ENCODE measurements at places on chromosomes 3 and 15.
A peak's percentile ranks its signal among the peaks of the same experiment; 100 is the strongest.

DNA sequence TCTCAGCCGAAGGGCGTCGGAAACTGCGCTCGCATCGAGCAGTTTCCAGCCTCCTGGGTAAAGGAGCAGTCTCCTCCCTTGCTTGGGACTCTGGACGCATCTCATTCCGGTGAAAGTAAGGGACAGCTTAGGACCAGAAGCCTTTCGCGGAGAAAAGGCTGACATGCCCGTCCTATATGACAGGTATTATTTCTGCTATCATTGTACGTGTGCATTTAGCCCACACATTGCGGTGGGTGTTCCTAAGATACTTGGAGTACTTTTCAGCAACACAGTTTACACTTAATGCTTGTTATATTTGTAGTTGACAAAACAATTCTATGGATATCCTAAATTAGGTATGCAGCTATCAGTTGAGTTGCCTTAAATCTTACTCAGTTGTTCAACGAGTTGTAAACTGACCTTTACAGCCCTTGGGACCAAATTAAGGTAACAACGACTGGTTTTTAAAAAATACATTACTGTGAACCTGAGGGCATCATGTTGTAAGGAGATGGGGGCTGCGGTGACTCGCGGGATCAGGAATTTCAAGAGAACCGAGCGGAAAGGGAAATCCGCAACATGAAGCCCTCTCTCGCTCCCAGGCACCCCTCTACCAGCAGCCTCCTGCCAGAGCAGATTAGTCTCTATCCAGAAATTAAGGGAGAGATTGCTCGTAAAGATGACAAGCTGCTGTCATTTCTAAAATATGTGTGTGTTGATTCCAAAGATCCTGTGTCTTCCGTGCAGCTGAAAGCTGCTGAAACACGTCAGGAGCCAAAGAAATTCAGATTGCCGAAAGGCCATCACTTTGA lies 632 bp upstream of the COPS2 start:
- no peak for DNase-seq

GRCh38 chr3:49397470-49397869 lies 14.3 kb downstream of the RHOA start:
- no peak for DNase-seq

DNA sequence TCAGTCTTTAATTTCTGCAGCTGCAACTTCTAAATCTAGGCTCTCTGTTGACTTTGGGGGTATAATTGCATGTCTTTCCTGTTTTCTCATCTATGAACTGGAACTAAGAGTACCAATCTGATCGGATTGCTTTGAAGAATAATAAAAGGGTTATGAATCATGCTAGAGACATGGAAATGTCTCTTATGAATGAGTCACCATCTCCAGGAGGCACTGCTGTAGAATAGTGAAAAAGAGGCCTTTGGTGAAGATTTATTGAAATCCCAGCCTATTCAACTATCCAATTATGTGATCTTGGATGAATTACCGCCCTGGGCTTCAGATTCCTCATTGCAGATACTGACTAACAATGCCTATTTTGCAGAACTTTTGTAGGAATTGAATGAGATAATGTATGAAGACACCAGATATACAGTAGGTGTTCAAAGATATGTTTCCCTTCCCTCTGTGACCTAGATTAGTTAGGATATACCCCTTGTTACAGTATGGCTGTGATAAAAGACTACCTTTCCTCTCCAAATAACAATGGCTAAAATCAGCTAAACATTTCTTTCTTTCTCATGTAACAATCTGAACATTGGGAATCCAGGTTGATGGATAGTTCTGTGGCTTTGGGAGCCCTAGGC lies 11.5 kb upstream of the CMTM8 start:
- no peak for DNase-seq

- DNase-seq: no peak
Measured at GRCh38 chr3:134447351-134447750, 38.4 kb downstream of the ANAPC13 start.

GRCh38 chr3:58597770-58598310 lies 20.6 kb upstream of the FAM107A start:
- no peak for DNase-seq

GRCh38 chr3:61701011-61701410 lies 139.6 kb downstream of the PTPRG start:
- no peak for DNase-seq

- no peak for DNase-seq
Measured at GRCh38 chr3:102896851-102897621, 462.2 kb downstream of the ZPLD1 start.

DNA sequence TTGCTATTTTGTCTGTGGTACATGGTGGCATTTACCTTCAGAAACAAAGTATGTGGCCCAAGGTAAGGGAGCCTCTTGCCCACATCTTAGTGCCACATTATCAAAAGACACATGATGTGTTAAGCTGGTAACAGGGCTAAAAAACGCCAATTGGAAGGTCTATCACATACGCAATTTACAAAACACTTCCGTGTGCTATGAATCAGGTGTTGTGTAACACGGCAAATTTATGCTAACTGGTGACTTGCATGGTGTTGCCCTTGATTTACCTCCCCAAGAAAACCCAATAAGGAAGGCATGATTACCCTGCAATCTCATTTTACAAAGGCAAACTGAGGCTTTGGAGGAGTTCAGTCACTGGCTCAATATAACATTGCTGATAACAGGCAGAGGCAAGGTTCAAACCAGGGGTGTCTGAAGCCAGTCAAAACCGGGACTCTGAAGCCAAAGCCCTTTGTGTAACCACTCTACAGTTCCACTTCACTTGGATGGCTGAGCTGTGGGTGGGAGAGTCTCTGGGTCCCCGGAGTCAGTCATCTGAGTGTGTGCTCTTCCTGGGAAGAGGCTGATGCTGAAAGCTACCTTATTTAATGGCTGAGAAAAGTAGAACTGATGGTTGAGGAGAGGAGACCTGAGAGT lies 103.9 kb upstream of the BCL6 start:
- DNase-seq: peak; percentile 31

- no peak for DNase-seq
Measured at GRCh38 chr15:74903676-74904075, 3.0 kb downstream of the FAM219B start.

- peak; percentile 78 for DNase-seq
Measured at GRCh38 chr3:17023006-17023664, 138.4 kb downstream of the PLCL2 start.

GRCh38 chr3:82610236-82610635 lies 848.8 kb upstream of the GBE1 start:
- no peak for DNase-seq

- DNase-seq: no peak
Measured at GRCh38 chr3:154510780-154511179, 80.8 kb upstream of the GPR149 start.

GRCh38 chr3:182738583-182739411 lies 54.5 kb upstream of the ATP11B start:
- DNase-seq: no peak

- DNase-seq: no peak
Measured at GRCh38 chr3:126389794-126390146, 4.9 kb upstream of the CFAP100 start.

GRCh38 chr3:129824926-129825541 lies 68.5 kb downstream of the TMCC1 start:
- peak; percentile 68 for DNase-seq

- no peak for DNase-seq
Measured at GRCh38 chr15:101188637-101189408, 63.0 kb downstream of the CHSY1 start.

- peak; percentile 93 for DNase-seq
Measured at GRCh38 chr3:188687389-188687788, 484.4 kb upstream of the TPRG1 start.

GRCh38 chr15:92958105-92958504 lies 58.0 kb downstream of the CHD2 start:
- peak; percentile 79 for DNase-seq

DNA sequence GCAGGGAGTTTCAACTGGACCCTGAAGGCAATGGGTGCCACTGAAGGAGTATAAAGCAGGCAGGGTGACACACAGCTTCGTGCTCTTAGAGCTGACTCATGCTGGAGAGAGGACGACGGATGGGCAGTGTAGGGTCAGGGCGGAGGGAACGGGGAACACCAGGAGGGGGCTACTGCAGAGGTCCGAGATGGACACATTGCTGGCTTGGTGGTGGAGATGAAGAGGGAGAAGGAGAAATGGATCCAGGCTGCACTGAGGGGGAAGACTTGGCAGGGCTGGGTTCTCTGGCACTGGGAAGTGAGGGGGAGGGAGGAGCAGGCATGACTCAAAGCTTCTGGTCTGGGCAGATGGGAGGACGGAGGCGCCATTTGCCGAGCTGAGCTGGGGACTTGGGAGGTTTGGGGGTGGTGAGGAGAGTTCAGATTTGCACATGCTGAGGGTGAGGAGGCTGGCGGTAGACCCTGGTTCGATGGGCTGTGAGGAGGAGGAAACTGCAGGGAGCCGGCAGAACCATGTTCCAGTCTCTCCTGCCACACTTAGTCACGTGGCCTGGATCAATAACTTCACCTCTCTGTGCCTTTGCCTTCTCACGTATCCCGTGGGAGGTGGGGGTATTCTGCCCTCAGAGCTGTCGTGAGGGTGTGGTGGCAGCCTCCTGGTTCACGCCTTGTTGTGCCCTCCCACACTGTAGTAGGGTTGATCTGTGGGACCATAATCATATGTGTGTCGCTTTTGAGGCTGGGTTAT lies 4.6 kb upstream of the KCTD6 start:
- peak; percentile 80 for DNase-seq

GRCh38 chr15:28024889-28025250 lies 74.2 kb downstream of the OCA2 start:
- DNase-seq: no peak

GRCh38 chr3:79587150-79587549 lies 180.6 kb downstream of the ROBO1 start:
- DNase-seq: no peak

GRCh38 chr15:48963524-48964113 lies at the start of gene SHC4:
Gene SHC4, minus strand, starts transcription at chr15:48963919. Its CDS starts 904 bp downstream, at chr15:48963015.
- DNase-seq: no peak

DNA sequence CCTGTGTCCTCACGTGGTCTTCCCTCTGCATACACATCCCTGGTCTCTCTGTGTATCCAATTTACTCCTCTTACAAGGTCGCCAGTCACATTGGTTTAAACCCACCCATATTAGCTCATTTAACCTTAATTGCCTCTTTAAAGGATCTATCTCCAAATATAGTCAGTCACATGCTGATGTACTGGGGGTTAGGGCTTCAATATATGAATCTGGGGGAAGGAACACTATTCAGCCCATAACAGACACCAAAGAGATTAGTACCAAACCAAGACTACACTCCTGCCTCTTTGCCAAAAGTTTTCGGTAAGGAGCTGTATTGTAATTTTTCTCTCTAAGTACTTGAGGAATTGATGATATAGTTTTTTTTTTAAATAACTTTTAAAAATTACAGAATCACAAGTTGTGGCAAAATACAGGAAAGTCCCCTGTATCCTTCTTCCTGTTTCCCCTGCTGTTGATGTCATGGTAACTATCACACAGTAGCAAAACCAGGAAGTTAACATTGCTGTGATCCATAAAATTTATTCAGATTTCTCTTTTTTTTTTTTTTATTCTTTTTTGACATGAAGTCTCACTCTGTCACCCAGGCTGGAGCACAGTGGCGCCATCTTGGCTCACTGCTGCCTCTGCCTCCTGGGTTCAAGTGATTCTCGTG lies 67.8 kb downstream of the SLCO3A1 start:
- DNase-seq: peak; percentile 87

DNA sequence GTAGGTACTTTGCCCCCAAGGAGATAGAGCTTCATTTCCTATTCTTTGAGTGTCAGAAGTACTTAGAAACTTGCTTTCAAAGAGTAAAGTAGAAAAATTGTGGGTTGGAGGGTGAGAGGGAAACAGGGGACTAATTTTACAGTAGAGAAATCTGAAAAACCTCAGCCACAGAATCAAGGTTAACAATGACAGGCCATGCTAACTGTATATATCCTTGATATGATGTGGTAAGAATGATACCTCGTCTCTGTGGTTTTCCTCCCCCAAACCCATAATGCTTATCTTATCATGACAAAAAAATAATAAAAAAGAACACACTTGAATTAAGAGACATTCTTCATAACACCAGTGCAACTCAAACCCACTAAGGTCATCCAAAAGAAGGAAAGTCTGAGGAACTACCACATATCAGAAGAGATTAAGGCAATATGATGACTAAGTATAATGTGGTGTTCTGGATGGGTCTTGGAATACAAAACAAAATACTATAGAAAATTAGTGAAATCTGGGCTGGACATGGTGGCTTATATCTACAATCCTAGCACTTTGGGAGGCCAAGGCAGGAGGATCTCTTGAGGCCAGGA lies 360.4 kb downstream of the ULK4 start:
- no peak for DNase-seq

- no peak for DNase-seq
Measured at GRCh38 chr3:158419820-158420653, 151.0 kb upstream of the MLF1 start.

GRCh38 chr3:155631323-155632019 lies 113.4 kb downstream of the PLCH1 start:
- DNase-seq: no peak

GRCh38 chr3:16072420-16073110 lies 101.9 kb upstream of the GALNT15 start:
- DNase-seq: no peak

GRCh38 chr15:85443046-85443445 lies 62.6 kb downstream of the AKAP13 start:
- DNase-seq: peak; percentile 6

DNA sequence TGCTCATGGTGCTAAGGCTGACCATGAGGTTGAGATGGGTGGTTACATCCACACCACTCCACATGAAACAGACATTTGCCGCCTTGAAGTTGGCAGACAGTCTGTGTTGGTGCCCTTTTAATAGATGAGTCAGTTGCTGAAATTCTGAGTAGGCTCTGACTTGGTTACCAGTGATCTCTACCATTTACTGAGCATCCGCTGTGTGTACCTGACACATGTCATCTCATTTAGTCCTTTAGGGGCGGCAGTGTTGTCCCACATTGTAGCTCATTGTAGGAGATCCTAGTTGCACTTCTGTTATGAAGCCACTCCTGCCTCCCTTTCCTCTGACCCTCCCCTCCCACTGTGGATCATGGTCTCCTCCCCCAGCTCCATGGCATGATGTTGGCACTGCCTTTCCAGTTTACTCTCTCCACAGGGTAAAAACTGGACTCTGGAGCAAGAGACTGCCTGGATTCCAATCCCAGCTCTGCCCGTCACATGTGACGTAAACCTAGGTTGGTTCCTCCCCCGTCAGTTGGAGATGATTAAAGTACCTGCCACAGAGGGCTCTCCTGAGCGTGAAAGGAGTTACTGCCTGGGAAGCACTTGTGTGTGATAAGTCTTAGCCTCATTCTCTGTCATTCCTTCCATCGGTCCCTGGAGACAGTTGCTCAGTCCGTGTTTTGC lies 21.6 kb downstream of the SLCO3A1 start:
- no peak for DNase-seq

GRCh38 chr15:58521293-58521991 lies 89.7 kb downstream of the LIPC start:
- DNase-seq: peak; percentile 96
